ENCODE measurements at places on chromosomes 11 and 22.

DNA sequence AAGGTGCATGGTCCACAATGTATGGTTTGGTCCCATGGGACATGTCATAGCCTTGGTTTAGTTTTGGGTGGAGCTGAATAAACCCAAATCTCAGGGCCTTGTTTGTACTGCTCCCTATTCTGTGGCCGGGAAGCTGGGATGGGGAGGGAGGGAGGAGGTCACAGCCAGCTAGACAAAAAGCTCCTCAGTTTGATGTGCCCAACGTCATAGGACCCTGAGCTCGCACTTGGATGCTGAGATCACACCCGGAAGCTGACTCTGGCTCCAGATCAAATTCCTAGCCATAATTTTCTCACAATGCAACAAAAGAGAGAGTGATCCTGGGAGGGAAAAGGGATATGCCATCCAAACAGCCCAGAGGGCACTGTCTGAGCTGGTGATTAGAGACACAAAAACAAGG is 1.5 kb downstream of the HSPB2 start:
- DNase-seq = no peak

- DNase-seq = no peak
Observed at GRCh38 chr11:62599901-62600300, 1.8 kb downstream of the MTA2 start.

GRCh38 chr11:28366549-28367346 is 258.6 kb downstream of the METTL15 start:
- DNase-seq = peak; percentile 82

- no peak for DNase-seq
Observed at GRCh38 chr11:64028398-64029115, 7.2 kb upstream of the FLRT1 start.

DNA sequence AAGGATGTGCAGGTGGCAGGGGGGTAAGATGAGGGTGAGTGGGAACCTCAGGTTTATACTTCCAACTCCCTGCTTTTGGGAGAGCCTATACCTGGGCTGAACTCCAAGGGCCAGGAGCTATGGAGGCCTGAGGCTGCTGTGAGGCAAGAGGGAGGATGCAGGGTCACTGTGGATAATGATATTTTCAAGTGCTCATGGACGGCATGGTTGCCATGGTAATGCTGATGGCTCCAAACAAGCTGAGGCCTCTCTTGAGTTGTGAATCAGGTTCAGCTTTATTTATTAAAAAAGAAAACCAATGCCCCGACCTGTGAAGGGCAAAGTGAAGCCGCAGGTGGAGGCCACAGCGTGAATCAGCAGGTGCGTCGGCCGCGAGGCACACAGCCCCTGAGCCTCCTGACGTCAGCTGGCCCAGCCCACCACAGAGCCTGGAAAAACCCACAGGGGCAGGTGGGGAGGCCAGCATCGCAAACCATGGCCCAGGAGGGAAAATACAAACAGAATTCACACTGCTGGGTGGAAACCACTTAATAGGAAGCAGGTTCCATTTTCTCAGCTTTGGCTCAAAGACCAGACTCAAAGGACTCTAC is 17.4 kb upstream of the CREB3L1 start:
- DNase-seq = no peak

DNA sequence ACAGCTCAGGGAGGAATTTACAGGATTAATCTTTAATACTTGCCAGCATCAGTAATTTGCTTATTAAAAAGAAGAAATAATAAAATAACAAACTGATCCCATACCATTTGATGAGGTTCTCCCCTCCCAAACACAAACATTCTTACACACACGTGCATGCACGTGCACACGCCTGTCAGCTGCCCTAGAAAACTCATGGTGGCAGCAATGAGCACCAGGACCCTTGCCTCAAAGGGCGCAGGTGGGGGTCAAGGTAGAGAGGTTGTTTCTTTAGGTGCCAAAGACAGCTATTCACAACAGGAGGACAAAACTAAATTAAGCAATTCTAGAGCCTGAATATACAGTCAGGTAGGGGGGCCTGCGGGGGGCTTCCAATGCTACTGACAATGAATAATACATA is 219.3 kb downstream of the BUD13 start:
- DNase-seq = no peak

DNA sequence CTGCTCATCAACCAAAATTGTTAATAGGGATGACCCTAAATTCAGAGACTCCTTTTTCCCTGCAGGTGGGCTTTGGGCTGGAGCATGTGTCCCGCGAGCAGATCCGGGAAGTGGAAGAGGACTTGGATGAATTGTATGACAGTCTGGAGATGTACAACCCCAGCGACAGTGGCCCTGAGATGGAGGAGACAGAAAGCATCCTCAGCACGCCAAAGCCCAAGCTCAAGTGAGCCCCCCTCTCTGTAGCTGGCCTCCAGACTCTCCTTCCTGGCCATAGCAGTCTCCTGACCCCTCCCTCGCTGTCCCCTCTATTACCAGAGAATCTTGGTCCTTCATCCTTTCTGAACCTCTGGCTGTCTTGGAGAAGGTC is 47.9 kb upstream of the RAB1B start:
- DNase-seq = no peak

GRCh38 chr11:106875013-106875412 is 143.3 kb downstream of the GUCY1A2 start:
- DNase-seq = no peak

DNA sequence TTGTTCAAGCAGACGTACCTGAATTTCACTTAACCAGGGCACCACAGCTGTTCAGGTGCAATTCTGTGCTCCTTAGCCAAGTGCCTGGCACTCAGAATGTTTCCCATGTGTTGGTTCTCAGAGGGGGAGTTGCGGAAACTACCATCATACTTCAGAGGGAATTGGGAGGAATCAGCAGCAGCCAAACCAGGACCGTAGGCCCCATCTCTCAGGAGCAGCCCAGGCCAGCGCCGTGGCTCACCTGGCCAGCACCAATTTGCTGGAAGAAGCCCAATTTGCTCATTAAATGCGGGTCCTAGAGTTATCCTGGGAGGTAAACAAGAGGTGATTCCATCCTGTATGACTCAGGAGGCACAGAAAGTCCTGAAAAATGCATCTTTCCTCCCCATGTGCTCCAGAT is 435.4 kb downstream of the BRD1 start:
- no peak for DNase-seq

DNA sequence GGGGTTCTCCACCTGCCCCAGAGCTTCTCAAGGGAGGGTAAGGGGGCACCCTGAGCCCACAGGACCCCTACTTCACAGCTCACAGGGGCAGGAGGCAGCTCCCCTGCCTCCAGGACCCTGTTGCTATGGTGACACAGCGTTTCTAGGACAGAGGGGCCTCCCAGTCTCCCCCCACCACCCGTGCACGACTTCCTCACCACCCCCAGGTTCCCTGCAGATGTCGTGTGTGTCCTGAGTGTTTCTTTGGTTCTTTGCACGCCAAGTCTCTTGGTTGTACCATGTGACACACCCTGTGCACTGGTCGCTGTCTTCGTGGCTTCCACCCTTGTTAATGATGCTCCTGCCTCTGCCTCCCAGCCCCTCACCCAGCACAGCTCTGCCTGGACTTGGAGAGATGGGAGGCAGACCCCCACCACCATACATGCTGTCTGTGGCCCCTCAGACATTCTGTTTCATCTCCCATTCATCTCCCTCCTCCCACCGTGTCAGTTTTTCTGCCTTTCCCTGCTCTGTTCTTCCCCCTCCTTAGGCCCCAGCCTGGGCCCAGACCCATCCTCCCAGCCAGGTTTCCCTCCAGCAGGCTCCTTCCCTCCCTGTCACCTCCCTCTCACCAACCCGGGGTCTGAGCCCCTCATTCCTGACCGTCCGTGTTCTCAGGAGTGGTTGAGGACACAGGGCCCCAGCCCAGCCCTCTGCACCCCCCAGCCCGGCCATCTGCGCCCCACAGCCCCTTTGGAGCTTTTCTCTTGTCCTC is 24.5 kb upstream of the RAB1B start:
- DNase-seq = no peak

DNA sequence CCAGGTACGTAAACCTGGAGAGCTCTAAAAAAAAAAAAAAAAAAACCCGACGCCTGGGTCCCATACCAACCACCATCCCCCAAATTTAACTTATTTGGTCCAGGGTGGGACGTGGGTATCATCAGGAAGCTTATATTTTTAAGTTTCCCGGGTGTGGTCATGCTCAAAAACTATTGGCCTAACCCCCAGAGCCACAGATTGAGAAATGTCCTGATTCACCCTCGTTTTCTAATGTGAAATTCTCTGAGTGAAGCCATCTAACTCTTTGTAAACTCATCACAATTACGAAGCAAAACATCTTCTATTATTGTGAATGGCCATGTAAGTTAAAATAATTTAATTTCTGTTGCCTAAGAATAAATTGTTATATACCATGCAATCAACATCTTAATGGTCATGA is 29.6 kb downstream of the PAK1 start:
- DNase-seq = no peak

- no peak for DNase-seq
Observed at GRCh38 chr11:65404210-65404609, 17.8 kb downstream of the FRMD8 start.

- no peak for DNase-seq
Observed at GRCh38 chr11:3959903-3960265, 104.4 kb downstream of the STIM1 start.

DNA sequence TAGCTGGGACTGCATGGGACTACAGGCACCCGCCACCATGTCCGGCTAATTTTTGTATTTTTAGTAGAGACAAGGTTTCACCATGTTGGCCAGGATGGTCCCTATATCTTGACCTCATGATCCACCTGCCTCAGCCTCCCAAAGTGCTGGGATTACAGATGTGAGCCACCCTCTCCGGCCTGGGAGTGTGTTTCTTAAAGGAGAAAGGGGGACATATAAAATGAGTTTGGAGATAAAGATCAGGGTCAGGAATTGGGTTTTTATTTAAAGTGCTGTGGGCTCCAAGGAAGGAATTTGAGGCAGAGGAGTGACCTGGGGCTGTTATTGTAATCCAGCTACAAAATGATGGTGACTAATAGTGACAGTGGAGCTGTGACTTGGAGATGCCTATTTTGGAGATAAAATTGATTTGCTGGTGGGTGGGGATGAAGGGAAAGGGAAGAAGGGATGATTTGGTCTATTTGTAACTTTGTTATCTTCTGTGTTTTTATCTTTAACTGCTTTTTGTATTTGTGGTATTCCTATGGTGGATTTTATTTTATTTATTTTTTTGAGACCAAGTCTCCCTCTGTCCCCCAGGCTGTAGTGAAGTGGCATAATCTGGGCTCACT is 5.0 kb downstream of the CRKL start:
- no peak for DNase-seq

GRCh38 chr22:42577623-42578240 is 24.0 kb downstream of the SERHL2 start:
- DNase-seq = no peak

GRCh38 chr11:121231576-121232278 is 60.8 kb upstream of the SC5D start:
- DNase-seq = no peak

DNA sequence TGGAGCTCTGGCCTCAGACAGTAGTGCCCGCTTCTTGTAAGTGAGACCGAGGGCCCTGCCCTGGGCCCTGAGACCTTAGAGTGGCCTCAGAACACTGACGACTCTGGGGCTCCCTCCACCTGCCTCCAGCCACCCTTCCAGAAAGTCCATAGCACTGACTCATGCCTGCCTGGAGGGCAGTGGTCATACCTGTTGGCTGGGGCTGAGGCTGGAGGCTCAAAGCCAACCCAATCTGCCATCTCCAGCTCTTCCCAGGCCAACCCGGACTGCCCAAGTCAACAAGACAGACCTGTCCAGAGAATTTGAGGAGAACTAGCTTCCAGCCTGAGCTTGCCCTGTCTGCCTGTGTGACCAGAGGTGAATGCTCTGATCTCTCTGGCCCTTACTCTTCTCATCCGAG is 66.9 kb upstream of the TTLL12 start:
- no peak for DNase-seq

- DNase-seq = no peak
Observed at GRCh38 chr22:43313890-43314474, 29.2 kb downstream of the SCUBE1 start.

GRCh38 chr11:2760196-2760871 is 60.5 kb upstream of the KCNQ1OT1 start:
- DNase-seq = no peak

- no peak for DNase-seq
Observed at GRCh38 chr11:111155021-111155420, 90.5 kb upstream of the POU2AF2 start.

- no peak for DNase-seq
Observed at GRCh38 chr11:66267039-66267378, 1.4 kb upstream of the RAB1B start.

DNA sequence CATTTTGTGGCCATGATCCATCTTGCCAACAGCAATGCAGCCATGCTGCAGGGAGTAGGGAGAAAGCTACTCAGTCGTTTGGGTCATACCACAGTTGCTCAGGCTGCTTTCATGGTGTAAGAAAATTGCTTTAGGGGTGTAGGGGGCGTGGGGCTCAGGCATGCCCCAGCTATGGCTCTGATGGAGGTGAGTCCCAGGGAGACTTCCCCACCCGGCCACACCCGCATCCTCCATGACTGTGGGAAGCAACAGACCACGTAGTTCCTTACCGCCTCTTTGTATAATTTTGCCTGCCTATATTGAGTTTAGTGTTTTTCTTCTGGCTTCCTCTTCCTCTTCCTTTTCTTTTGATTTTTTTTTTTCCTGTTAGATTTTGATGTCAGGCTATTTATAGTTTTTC is 58.8 kb downstream of the SPECC1L start:
- no peak for DNase-seq

- DNase-seq = no peak
Observed at GRCh38 chr11:88619071-88619425, 281.5 kb upstream of the CTSC start.

- DNase-seq = no peak
Observed at GRCh38 chr11:771617-772204, 5.6 kb downstream of the GATD1 start.

DNA sequence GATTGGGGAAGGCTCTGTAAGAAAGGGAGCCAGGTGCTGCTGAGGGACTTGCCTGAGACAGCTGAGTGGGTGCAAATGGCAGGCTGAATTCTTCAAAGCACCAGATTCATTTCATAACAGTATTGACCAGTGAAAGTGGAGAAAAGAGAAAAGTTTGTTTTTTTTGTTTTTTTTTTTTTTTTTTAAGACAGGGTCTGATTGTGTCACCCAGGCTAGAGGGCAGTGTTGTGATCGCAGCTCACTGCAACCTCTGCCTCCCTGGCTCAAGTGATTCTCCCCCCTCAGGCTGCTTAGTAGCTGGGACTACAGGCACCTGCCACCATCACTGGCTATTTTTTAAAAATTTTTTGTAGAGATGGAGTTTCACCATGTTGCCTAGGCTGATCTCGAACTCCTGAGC is 494.0 kb downstream of the MIAT start:
- no peak for DNase-seq

GRCh38 chr11:132621976-132622580 is 910.2 kb downstream of the OPCML start:
- DNase-seq = no peak

GRCh38 chr11:68968306-68969250 is 12.2 kb downstream of the MRGPRD start:
- DNase-seq = no peak

- no peak for DNase-seq
Observed at GRCh38 chr11:100622404-100622803, 64.7 kb upstream of the ARHGAP42 start.

- peak; percentile 10 for DNase-seq
Observed at GRCh38 chr11:26580929-26581328, 8.9 kb upstream of the MUC15 start.

- peak; percentile 32 for DNase-seq
Observed at GRCh38 chr11:1694064-1694845, 2.7 kb upstream of the KRTAP5-6 start.

GRCh38 chr11:5618807-5619206 is 6.0 kb upstream of the TRIM34 start:
- no peak for DNase-seq

All from fibroblast of skin of left quadriceps (primary cell).